PC-9 (cell line): ENCODE measurements at places on chromosomes 7 and 10. TPM values are rescaled to one million over a fixed set of nuclear protein-coding genes. Genes with fewer than 3 reads are reported as not detected.

Gene YWHAG
- 206 and 250 TPM in 2 replicates for total RNA-seq

Gene GIMAP6
- not detected in 2 replicates for total RNA-seq

Gene FBXO24
- 2.7 and 4.6 TPM in 2 replicates for total RNA-seq

Gene AFAP1L2
- 35.4 and 39.9 TPM in 2 replicates for total RNA-seq

Gene UROS
- total RNA-seq = 35.1 and 40.1 TPM in 2 replicates

Gene HECW1
- total RNA-seq = 0.48 and 2.7 TPM in 2 replicates

Gene MMS19
- total RNA-seq = 42.4 and 42.7 TPM in 2 replicates

Gene KCND2
- 0.72 and 1.4 TPM in 2 replicates for total RNA-seq

Gene ZNF853
- 7.9 and 13.5 TPM in 2 replicates for total RNA-seq

Gene ABCB4
- not detected in 2 replicates for total RNA-seq

Gene TMEM225B
- 1.5 and 1.8 TPM in 2 replicates for total RNA-seq

Gene GHRHR
- total RNA-seq = not detected in 2 replicates

Gene SPDYE2B
- total RNA-seq = not detected in 2 replicates

Gene TCERG1L
- total RNA-seq = not detected in 2 replicates

Gene AKR1C4
- not detected in 2 replicates for total RNA-seq

Gene ORAI2
- 53.3 and 59.7 TPM in 2 replicates for total RNA-seq

Gene PNLIPRP2
- total RNA-seq = not detected in 2 replicates

Gene CREB5
- 1.0 and 2.1 TPM in 2 replicates for total RNA-seq

Gene TDRD1
- not detected in 2 replicates for total RNA-seq

Gene EVX1
- total RNA-seq = not detected in 2 replicates

Gene YAE1
- 22.3 and 23.1 TPM in 2 replicates for total RNA-seq

Gene AKR1C3
- total RNA-seq = 1,870 and 1,886 TPM in 2 replicates

Gene MYL7
- not detected in 2 replicates for total RNA-seq

Gene NPFFR1
- 0.05 and 0.09 TPM in 2 replicates for total RNA-seq

Gene KIF11
- 21.7 and 35.7 TPM in 2 replicates for total RNA-seq

Gene CH25H
- not detected in 2 replicates for total RNA-seq

Gene CLDN3
- 31.3 and 45.2 TPM in 2 replicates for total RNA-seq

Gene PHF14
- 48.7 and 49.3 TPM in 2 replicates for total RNA-seq

Gene DNAJC30
- total RNA-seq = 8.0 and 9.5 TPM in 2 replicates

Gene GPR22
- not detected in 2 replicates for total RNA-seq

Gene PKD1L1
- total RNA-seq = 0.07 and 0.08 TPM in 2 replicates

Gene TMEM270
- 0.48 and 0.72 TPM in 2 replicates for total RNA-seq

Gene ZNF365
- total RNA-seq = 1.3 and 1.8 TPM in 2 replicates

Gene ETV1
- total RNA-seq = 4.3 and 9.0 TPM in 2 replicates

Gene LEP
- total RNA-seq = not detected in 2 replicates

Gene OR2A1
- total RNA-seq = not detected in 2 replicates

Gene CDHR3
- total RNA-seq = 8.7 and 12.1 TPM in 2 replicates

Gene SPDYE8
- not detected in 2 replicates for total RNA-seq

Gene IFIT2
- 3.6 and 4.4 TPM in 2 replicates for total RNA-seq

Gene OR2A42
- not detected in 2 replicates for total RNA-seq

Gene DPY19L1
- 28.9 and 32.8 TPM in 2 replicates for total RNA-seq

Gene CFAP43
- total RNA-seq = 6.0 and 7.1 TPM in 2 replicates

Gene NPTX2
- total RNA-seq = not detected in 2 replicates

Gene GJD4
- not detected in 2 replicates for total RNA-seq

Gene RTKN2
- total RNA-seq = 16.1 and 18.5 TPM in 2 replicates

Gene MNX1
- total RNA-seq = 0.28 and 0.33 TPM in 2 replicates

Gene CNOT4
- total RNA-seq = 22.8 and 25.8 TPM in 2 replicates

Gene TAC1
- not detected in 2 replicates for total RNA-seq

Gene SPDYE11
- not detected in 2 replicates for total RNA-seq

Gene OR2A7
- total RNA-seq = 6.0 and 7.6 TPM in 2 replicates

Gene COL13A1
- total RNA-seq = 0.73 and 1.6 TPM in 2 replicates

Gene EGR2
- total RNA-seq = 0.24 and 0.53 TPM in 2 replicates

Gene FGFBP3
- 0.68 and 1.0 TPM in 2 replicates for total RNA-seq

Gene MUC3A
- total RNA-seq = 0.90 and 1.1 TPM in 2 replicates
